Fibroblast of lung (primary cell): ENCODE measurements at places on chromosomes 4 and X.
A peak's percentile ranks its signal among the peaks of the same experiment; 100 is the strongest.

GRCh38 chr4:15322006-15322405, 105.8 kb upstream of the C1QTNF7 start:
- DNase-seq, result no peak

DNA sequence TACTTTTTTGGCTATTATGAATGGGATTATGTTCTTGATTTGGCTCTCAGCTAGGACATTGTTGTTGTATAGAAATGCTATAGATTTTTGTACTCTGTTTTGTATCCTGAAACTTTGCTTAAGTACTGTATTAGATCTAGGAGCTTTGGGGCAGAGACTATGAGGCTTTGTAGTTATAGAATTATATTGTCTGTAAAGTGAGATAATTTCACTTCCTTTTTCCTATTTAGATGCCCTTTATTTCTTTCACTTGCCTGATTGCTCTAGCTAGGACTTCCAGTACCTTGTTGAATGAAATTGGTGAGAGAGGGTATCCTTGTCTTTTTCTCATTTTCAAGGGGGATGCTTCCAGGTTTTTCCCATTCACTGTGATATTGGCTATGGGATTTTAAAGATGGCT, 28.1 kb downstream of the ADAM29 start:
- DNase-seq, result no peak

DNA sequence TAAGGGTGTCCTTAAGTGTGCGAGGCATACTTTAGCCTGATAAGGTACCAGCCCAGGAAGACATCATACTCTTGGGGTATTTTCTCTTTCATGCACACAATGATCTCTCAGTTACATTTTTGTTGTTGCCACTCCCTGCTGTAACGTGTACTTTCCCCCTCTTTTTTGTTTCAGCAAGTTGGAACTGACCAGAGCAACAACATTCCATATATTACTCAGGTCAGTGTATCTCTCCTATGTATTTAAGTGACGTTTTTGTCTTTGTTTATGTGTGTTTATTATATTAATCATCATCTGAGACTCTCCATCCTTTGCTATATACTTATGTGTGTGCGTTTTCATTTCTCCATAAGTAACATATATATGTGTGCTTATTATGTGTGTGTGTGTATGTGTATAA, 71.3 kb upstream of the VBP1 start:
- DNase-seq, result no peak

DNA sequence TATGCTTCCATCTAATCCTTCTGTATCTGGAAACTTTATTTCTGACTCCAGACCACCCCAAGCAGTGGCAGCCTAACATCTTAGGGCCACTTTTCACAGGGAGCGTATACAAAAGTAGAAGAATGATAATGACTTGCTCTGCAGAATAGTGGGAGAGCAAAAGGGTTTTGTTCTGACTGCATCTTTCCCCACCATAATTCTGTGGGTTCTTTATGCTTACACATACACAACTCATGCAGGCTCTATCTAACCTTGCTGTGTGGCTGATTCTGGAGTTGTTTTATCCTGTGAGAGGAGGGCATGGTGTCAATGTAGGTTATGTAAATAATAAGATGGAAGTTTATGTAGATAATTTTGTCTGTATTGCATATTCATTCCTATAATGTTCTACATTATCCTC, 42.4 kb upstream of the NDNF start:
- DNase-seq, result no peak

DNA sequence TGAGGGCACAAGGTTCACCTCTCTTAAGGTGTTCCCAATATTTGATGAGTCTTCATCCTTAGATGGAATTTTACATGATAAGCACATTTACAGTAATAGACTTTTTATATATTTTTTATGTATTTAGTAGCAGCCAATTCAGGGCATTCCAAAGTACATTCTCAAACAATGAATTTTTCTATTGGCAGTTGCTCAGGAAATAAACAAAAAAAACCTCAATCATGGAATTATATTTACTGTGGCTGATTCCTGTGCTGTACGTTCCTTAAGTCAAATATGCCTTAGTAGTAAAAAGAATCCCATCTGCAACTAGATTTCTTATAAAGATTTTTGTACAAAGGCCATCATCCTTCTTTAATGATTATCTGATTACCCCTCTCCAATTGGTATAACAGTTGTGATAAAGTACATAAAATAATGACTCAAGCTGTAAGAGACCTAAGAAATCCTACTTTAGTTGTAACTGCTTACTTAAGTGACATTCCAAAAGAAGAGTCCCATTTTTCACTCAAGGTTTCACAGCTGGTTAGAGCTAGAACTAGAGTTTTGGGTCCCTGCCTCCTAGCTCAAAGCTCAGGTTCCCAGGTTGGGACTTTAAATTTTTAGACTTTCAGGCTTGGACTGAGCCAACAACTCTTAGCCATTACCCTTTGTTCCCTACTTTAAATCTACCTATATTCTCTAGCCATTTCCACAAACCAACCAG, 152.7 kb downstream of the FHIP1A start:
- peak; percentile 44 for DNase-seq

- no peak for DNase-seq
These were observed 3.9 kb upstream of the PDLIM5 start for GRCh38 chr4:94447754-94448411.

- no peak for DNase-seq
These were observed 2532.5 kb downstream of the ARAP2 start for GRCh38 chr4:33711826-33712225.

GRCh38 chr4:142846108-142846728, at the start of gene INPP4B:
TSS of gene INPP4B (minus strand) at chr4:142846301.
- peak; percentile 76 for DNase-seq

DNA sequence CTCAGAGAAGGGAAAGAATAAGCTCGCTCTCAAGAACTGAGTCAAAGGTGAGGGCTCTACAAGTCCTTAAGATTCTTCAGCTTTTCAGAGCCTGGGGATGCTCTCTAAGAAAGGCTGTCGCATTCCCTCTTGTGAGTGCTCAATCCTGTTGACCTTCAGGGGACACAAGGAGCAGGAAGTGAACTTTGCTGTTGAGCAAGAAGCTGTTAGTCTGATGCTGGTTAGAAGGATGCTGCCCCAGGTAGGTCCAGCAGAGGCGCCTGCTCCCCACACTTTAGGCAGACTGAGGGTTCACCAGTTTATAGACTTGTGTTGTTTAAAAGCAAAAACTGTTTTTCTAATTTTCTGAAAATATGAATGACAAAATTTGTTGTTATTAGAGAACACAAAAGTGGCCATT, 125.4 kb upstream of the SPOCK3 start:
- no peak for DNase-seq

DNA sequence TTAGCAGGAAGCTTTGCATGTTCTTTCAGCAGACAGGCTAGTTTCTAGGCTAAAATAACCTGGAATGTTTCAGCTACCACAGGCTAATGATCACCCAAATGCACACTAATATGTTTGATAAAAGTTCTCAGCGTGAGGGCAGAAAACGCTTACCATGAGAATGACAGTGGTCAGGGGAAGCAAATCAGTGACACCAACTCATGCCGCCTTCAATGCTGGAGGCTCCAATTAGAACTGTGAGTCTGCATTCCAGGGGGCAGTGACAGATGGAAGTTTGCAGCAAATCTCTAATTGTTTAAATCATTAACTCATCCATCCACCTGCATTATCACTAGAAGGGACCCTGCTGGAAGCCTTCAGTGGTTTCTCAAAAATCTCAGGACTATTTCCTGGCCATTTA, 43.2 kb downstream of the ANOS1 start:
- no peak for DNase-seq

GRCh38 chr4:21592970-21593670, 355.5 kb downstream of the KCNIP4 start:
- DNase-seq, result peak; percentile 1

- DNase-seq, result peak; percentile 38
These were observed 362.2 kb downstream of the PDGFC start for GRCh38 chr4:156609421-156609820.

GRCh38 chrX:88604433-88605221, 142.4 kb upstream of the CPXCR1 start:
- DNase-seq, result no peak

GRCh38 chr4:33064238-33064637, 2344.1 kb downstream of the PCDH7 start:
- no peak for DNase-seq

GRCh38 chrX:130267956-130268448, 697 bp downstream of the ZNF280C start:
- peak; percentile 1 for DNase-seq

DNA sequence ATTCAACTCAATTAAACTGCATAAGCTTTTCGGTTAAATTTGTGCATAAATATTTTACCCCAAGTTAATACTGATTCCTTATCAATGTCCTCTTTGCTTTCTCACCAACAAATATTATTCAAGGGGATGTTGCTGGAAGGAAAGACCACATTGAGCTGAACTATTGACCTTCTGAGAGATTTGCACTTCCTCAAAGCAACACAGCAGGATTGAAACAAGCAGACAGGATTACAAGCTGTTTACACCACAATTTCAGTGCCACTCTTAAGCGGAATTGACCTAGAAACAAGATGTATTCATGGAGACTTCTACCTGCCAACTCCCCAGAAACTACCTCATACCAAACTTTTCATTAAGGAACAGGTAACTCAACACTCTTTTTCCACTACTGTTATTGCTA, 96.5 kb upstream of the DUSP21 start:
- DNase-seq, result no peak

- no peak for DNase-seq
These were observed 96.2 kb downstream of the TSPAN7 start for GRCh38 chrX:38657562-38657961.

GRCh38 chr4:118280501-118281218, 72.1 kb downstream of the PRSS12 start:
- peak; percentile 78 for DNase-seq

GRCh38 chrX:20857746-20858145, 516.5 kb upstream of the CNKSR2 start:
- DNase-seq, result no peak

GRCh38 chrX:56231537-56232090, 542 bp upstream of the KLF8 start:
- DNase-seq, result no peak

GRCh38 chr4:832108-832507, 6.2 kb upstream of the CPLX1 start:
- no peak for DNase-seq

GRCh38 chrX:154737136-154737535, 13.7 kb downstream of the GAB3 start:
- DNase-seq, result no peak

DNA sequence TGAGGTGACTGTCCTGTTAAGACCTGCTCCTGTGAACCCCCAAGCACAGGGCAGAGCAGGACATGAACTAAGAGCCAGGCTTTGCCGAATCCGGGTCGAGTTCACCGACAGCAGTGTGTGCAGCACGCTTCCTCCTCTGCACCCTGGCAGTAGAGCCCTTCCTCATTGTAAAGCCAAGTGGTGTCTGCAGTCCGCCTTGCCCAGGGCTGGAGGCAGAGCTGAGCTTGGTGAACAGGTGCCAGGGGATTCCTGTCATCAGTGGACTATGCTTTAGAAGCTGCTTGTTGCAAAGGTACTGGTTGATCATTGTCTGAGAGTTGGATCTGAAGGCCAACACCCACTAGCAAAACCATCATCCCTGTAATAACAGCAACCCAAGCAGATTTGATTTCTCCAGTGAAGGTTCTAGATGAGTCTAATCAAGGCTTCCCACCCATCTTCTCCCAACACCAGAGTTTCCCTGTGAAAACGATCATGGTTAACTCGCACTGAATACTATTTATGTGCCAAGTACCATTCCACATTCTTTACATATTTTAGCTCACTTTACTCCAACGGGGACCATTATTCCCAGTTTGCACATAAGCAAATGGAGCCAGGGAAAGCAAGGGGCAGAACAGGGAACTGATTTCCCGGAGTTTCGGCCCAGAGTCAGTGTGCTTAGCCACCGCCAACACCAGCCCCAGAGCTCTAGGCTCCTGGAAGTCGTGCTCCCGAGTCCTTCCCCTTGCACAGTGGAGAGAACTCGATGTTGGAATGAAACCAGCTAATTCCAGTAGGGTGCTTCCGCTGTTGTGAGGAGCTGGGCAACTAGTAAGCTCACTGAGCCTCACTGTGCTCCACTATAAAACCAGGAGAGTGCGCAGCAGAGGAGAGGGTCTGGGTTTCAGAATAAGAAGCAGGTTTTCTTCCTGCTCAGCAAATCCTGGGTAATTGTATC, 1.4 kb upstream of the SLC34A2 start:
- peak; percentile 36 for DNase-seq

- no peak for DNase-seq
These were observed 163.1 kb downstream of the ATG4A start for GRCh38 chrX:108254636-108255035.

DNA sequence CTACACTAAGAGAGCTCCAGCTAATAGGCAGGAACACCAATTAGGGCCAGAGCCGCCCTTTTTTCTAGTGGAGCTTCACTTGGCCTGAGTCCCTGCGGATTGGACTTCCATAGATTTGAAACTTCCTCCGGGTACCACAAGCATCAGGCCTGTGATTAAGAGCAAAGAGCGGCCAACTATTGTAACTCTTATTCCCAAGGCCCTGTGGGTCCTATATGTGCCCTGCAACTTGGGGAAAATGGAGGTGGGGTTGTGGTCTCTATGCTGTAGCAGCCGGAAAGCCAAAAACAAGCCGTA, at the start of gene NCBP2L:
NCBP2L (plus strand) TSS at position 198 of the 297 bp plus-strand sequence. CDS start 16,488 bp downstream, outside the sequence.
- DNase-seq, result no peak

GRCh38 chr4:80014531-80014930, 58.5 kb downstream of the ANTXR2 start:
- DNase-seq, result peak; percentile 27

- DNase-seq, result no peak
These were observed 197.0 kb downstream of the BCOR start for GRCh38 chrX:39900777-39901170.

GRCh38 chrX:38973322-38973721, 172.1 kb downstream of the MID1IP1 start:
- DNase-seq, result peak; percentile 64

DNA sequence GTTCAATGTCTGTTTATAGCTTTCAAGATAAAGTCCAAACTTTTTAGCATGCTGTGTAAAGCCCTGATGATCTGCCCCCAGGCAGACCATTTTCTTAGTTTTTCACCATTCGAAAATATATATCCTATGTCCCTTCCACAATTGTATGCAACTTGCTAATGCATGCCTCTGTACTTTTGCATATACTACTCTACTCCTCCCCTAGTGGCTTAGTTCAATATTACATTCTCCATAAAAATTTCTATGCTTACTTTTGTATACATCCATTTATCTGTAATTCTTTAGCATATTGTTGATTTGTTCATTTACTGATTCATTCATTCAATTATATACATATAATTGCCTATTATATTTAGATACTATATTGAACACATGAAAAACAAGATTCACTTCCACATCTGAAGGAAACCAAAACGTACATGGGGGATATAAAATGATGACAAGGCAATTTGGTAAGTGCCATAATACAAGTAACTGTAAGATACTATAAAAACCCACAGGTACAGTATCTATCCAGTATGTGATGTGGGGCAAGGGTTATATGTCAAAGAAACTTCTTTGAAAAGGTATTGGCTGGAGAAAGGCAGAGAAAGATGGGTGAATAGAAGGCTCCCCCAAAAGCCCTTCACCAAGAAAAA, 902.5 kb downstream of the FAM133A start:
- no peak for DNase-seq

DNA sequence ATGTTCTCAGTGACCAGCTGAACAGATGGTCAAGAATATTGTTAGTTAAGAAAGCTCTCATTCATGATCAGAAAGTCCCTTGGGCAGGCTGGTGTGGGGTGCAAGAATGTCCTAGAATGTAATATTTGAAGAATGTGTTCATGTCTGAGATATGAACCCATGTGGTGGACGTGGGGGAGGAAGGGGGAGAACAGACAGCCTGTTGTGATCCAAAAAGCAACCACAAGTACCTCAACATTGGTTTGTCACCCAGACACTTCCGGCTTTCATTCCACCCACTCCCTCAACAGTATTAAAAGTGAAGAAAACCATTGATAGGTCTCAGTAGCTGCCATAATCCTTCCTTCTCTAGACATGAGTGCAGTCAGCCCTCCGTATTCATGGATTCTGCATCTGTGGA, 82.2 kb downstream of the MAML3 start:
- DNase-seq, result peak; percentile 98
